ENCODE measurements at places on chromosomes 2 and 18. TPM values are rescaled to one million over a fixed set of nuclear protein-coding genes. Genes with fewer than 3 reads are reported as not detected.

DNA sequence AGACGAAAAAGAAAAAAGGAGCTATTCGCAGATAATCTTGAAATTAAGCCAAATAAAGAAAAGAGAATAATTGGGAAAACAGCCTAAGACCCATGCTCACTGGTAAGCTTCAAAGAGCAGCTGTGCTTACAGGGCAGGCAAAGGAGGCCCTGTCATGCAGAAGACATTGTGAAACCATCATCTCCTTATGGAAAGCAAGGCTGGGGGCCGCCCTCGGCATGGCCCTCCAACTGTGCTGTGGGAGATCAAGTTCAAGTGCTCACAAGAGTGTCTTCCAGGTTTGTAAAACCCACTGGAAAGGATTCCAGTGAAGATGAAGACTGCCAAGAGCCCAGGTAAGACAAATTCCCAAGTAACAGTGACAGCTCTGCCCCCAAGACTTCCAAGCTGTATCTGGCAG is 32.2 kb downstream of the ACVR1 start:
- no peak for DNase-seq

DNA sequence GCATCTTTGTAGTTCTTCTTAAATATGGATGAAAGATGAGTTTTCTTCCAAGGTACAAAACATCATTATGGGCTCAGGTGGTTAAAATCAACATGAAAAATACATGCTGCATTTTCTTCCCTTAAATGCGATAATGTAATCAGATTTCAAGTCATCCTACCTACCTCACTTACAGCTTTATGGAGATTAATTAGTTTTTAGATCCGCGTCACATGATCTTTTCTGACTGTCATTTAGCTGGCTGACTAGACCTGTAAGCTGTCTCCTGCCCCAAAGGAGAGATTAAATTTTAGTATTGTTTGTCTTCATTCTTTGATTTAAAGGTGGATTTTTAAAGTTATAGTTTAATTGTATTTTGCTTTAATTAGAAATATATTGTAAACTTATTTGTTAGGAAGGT is 678.0 kb upstream of the ZEB2 start:
- no peak for DNase-seq

The KCNG3 gene
- total RNA-seq, result 0.13 TPM

DNA sequence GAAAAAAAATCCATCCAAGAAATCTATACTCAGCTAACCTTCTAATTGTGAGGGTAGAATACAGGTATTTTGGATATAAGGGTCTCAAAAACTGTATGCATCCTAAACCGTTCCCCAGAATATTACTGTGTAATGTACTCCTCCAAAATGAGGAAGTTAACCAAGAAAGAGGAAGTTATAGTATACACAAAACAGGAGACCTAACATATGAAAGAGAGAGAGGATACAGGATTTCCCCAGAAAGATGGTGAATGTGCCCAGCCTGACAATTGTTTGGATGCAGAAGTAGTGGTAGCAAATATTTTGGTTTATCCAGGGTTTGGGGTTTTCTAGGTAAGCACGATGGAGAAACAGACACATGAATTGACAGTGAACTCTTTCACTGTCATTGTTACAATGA is 50.6 kb downstream of the GALNT3 start:
- DNase-seq, result no peak

DNA sequence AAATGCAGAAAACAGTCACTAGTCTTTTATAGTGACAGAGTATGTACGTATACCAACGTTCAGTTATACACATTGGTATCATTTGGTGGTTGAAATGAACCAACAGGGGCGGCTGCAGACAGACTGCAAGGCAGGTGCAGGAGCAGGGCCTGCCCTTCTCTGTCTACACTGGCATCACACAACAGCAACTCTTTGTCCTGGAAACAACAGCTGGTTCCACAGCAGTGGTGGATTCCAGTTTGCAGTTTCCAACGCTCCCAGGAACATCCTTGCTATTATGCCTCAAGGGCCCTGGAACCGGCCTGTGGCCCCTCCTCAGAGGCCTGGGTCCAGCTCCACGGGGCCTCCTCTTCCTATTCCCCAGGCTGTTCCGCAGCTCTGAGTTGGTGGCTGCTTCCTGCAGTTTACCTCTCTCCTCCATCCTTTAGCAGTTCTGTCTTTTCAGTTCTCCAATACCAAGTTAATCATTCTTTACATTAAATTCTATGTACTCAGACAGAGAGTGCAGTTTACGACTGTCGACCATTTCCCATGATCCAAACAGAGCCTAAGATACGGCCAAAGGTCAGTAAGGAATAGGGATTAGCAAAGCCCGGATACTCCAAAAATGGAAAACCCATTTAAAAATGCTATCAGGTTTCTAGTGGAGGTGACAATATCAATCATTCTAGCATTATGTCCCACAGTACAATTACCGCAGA is 87.8 kb downstream of the NOL10 start:
- DNase-seq, result no peak

The C2orf66 gene
- 1.4 TPM for total RNA-seq

The SPATA3 gene
- total RNA-seq, result not detected

DNA sequence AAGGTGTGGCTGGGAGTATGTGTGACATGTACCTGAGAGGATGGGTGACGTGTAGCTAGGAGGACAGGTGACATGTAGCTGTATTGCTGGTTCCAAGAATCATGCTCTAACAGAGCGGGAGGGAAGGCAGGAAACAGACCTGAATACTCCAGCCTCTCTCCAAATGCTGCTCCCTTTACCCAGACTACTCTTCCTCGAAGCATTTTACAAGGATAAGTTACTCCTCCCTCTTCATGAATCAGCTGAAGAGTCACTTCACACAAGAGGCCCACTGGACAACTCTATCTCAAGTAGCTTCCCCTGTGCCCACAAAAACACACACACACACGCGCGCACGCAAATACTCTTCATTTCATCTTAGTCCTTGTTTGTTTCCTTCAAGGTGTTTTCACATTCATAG is 52.6 kb upstream of the KIDINS220 start:
- DNase-seq, result no peak

DNA sequence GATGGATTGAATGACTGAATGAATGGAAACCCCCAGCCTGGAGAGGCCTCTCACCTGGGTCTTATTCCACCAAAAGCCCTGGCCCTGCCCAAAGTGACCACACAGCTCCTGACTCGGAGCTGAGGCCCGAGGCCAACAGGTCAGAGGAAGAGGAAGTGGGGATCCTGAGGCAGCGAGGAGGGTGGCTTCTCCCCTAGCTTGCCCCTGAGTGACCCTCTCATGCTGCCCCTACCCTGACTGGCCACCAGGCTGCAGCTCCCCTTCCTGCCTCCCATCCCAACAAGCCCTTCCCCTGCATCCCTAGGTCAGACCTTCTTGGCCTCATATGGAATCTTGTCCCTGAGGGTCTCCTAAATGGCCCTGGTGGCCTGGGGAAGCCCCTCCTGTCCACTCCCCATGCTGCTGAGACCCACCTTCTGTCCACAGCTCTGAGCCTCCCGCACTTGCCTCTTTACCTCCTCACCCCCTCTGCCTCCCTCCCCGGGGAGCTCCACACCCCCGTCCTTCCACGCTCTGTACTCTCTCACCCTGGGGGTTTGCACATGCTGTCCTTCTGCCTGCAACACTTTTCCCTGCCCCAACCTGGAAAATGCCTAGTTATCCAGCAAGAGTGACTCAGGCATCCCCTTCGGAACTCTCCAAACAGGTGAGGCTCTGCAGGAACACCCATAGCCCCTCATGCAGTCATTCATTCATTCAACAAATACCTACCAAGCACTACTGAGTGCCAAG is 134.8 kb upstream of the HDAC4 start:
- DNase-seq, result no peak
